ENCODE measurements at places on chromosomes 3 and 15.

DNA sequence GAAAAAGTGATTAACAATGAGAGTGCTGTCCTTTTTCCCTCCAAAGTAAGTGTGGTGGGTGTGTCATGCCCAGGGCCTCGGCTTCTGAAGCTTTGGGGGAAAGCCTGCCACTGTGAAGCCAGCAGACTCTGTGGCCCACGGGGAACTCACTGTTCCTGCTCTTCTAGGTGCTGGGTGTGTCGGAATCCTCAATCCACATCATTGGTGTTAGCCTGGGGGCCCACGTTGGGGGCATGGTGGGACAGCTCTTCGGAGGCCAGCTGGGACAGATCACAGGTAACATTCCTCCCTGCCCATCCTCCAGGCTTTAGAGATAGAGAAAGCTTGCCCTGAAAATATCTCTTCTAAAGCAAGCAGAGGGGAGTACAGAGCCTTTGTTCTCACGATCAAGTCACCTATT, 11.6 kb downstream of the PLA1A start:
- no peak for DNase-seq

- DNase-seq = no peak
Observed at GRCh38 chr3:47079432-47079831, 84.5 kb downstream of the SETD2 start.

DNA sequence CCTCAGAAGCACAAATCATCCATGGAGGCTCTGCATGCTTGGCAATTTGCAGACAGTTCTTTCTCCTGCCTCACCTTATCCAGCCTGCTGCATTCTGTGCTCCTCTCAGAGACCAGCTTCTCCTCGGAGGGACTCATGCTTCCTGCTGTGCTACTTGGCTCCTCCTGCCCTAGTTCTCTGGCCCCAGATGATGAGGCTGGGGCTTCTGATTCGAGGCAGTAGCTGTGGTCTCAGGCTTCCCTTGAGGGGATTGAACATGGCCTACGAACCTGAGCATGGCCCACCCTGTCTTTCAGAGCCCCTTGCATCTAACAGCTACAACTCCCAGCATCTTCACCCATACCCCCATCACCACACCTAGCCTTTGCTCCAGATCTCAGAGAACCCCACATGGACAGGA, 6.7 kb downstream of the VIPR1 start:
- no peak for DNase-seq

DNA sequence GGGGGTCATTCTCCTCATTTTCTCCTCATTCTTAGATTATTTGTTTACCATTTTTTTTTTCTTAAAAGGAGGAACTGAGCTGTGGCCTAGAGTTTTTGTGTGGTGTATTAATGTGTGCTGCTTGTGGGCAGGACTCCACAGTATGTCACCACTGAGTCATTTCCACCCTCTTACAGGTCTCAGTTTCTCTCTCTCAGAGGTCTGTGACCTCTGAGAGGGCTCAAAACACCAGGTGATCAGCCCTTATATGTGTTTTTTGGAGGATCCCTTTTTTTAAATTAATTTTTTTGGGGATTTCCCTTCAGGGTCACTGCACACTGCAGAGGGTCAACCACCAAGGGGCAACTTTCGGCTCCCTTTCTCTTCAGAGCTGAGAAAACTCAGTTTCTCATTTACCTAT, 166.4 kb downstream of the SUCNR1 start:
- DNase-seq = no peak

- no peak for DNase-seq
Observed at GRCh38 chr3:66405701-66406091, 95.1 kb downstream of the LRIG1 start.

- no peak for DNase-seq
Observed at GRCh38 chr3:33155301-33155700, 41.5 kb downstream of the CRTAP start.

DNA sequence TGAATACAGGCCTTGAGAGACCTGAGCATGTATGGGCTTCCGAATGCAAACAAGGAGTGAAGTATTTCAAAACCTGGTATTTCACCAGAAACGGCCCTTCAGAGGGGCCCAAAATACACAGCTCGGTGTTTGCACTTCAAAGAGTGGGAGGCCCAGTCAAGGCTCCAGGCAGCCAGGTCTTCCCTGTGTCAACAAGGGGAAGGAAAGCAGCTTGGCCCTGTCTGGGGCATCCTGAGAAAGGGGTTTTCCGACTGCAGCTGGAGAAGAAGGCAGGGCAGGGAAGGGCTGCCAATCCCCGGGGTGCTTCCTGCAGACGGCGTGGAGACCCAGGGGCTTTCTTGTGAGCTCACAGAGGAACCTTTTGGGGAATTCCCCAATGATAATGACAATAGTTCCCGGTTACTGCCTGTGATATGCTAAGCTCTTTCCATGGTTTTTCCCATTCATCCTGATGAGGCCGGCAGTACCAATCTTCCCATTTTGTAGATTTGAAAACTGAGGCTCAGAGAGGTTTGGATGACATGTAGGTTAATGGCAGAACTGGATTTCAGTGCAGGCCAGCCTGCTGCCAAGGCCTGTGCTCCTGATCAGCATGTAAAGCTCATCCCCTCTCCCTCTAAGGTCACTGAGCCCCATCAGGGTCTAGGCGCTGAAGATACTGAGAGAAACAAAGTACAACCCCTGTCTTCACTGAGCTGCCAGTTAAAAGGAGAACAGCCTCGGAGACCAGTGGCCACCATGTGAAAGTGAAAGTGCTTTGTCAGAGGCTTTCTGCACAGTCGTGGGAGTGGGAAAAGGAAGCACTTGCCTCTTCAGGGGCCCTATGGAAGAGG, 43.0 kb upstream of the TLE3 start:
- no peak for DNase-seq

DNA sequence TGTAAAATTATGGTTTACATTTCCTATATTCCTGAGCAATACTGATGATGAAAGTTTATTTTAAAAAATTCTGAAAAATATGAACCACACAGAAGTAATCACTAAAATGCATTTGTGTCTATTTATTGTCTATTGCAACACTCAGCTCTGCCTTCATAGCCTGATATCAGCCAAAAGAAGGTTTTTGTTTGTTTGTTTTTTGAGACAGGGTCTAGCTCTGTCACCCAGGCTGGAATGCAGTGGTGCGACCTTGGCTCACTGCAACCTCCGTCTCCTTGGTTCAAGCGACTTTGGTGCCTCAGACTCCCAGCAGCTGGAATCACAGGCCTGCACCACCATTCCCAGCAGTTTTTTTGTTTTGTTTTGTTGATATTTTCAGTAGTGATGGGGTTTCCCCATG, 1560.2 kb downstream of the SI start:
- no peak for DNase-seq

DNA sequence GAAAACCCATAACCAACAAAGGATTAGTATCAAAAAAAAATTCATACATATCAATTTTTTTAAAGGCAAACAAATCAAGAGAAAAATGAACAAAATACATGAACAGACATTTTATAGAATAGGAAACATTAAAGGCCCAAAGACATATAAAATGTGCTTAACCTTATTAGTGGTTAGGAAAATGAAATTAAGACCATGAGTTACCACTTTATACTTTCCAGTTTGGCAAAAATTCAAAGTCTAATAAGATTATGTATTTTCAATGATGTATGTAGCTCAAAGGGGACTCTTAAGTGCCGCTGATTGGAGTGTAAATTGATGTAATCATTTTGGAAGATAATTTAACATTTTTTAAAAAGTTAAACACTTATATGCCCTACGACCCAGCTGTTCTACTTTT, 89.2 kb downstream of the BOC start:
- DNase-seq = no peak

DNA sequence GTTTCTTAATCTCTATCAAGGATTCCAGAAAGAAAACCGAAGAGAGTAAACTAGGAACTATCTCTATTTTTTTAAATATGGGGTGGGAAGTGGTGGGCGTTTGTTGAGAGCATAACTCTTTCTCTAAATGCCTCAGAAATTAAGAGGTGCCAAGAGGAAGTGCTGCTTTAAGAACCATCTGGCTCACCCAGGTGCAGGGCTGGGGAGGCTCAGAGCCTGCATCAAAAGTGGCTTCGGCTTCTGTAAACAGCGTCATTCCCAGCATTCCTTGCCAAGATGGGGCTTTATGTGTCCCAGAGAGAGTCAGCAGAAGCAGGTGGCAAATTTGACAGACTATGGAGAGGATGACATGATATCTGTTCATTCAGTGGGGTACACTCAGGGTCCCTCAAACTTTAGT, 123.3 kb upstream of the BFSP2 start:
- DNase-seq = no peak

GRCh38 chr3:127458696-127459604, 131.6 kb downstream of the TPRA1 start:
- DNase-seq = no peak

DNA sequence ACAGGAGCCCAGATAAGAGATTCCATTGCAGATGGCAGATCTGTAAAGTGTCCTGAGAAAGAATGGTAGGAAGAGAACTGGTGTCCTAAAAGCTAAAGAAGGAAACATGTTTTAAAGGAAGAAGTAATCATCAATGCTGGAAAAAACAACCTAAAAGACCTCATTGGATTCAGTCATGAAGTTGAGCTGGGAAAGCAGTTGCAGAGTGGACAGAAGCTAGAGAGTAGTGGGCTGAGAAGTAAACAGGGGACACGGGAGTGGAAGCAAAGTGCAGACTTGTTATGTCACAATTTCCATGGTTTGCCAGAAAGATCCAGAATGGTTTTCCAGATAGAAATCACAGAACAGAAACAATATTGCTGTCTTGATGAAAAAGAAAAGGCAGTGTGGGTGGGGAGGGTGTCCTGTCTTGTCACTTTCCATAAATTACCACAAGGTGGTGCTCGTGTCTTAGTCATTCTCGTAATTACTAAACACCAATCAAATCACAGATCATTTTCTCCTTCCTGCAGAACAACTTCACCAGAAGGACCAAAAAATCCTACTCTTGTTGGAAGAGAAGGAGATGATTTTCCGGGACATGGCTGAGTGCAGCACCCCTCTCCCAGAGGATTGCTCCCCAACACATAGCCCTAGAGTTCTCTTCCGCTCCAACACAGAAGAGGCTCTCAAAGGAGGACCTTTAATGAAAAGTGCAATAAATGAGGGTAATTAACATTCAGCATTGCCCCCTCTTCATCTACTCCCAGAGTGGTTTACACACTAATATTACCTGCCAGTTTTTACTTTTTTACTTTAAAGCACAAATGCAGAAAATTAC, 64.5 kb downstream of the KLHL25 start:
- no peak for DNase-seq

DNA sequence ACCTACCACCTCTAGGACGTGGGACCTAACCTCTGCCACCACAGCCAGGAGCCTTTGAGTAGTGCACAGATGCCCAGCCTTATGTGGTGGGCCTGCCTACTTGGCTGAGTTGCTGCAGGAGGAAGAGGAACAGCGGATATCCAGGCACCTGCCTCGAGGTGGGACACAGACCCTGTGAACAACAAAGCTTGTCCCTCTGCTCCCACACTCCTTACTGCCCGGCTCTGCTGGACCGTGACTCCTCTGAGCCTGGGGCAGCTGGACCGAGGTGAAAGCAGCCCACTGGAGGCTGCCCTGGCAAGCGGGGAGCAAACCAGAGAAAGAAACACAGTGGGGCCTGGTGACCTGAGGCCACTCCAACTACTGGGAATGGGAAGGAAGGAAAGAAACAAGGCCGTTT, 97.8 kb downstream of the SEC22A start:
- no peak for DNase-seq

DNA sequence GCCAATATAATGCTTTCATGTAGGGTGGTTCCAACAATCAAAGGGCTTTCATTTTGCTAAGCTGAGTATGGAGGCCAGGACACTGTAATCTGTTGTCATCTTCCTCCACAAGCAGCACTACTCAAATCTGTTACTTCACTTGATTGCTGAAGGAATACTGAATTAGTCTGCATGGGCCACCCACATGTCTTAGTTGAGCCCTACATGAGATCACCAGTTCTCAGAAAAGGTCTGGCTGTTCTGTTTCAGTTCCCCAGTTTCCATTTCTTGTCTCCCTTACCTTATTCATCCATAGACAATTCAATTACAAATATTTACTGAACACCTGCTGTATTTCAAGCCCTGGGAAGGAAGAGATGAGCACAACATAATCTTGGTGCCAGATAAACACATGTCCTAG, 119.2 kb downstream of the FHIT start:
- no peak for DNase-seq

DNA sequence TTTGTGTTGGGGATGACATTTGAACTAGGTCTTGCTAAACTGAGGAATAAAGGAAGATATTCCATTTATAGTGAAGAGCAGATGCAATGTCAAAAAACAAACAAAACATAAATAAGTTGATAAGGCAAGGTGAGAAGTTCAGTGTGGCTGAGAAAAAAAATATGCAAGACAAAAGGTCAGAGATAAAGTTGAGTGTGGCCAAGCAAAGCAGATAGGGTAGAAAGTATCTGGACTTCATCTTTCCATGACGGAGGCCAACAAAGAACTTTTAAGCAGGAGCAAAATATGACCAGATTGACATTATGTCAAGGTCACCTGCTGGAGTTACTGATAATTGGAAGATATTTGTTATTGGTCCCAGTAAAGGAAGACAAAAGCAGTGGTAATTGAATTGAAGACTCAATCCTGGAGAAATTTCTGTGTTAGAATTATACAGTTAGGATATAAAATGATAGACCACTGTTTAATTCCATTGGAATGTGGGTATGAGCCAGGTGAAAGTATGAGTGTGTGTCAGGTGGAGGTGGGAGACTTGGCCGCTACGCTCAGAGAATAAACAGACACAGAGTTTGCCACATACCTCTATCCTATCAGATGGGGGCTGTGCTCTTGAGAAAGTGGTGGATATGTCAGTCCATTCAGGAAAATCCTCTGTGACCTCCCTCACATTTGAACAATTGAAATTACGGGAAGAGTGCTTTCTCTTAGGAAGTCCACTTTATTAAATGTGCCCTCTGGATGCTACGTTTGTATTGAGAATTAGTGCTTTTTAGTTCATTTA, 28.1 kb downstream of the ADIPOQ start:
- no peak for DNase-seq

DNA sequence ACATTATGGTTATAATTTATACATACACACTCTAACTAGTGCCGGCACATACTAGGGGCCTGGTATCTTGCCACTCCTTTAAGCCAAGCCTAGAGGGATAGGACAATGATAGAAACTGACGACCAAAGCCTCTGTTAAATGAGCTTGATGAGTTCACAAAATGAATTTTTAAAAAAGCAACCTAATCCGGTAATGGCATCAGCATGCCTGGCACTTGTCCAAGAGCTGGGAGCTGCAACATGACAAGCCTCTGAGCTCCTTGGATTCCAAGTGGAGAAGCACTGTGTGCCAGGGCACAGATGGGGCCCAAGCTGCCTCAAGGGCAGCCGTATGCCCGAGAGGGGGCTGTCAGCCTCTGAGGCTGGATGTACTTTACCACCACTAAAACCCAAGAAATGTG, 9.7 kb downstream of the ETV5 start:
- DNase-seq = no peak

GRCh38 chr3:175746308-175746707, 887.2 kb downstream of the NAALADL2 start:
- no peak for DNase-seq

DNA sequence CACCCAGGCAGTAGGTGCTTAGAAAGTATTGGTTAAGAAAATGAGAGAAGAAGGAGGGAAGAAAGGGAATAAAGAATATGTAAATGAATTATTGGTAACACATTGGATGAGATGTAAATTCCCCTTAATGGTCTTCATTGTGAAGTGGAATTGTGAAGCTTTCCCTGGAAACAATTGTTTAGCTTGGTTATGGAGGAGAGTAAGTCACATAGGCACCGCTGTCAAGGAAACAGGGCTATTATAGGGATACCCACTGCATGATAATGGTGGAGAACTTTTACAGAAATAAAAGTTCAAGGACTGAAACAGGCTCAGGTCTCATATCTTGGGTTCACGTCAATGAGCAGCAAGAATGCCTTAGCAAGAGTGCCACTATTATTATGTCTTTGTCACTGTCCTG, 9.5 kb downstream of the SYNPR start:
- no peak for DNase-seq
